A549 treated with RU486 at 1 μM for 4 hours (cell line): ENCODE measurements at places on chromosomes 12 and 14. TPM values are rescaled to one million over a fixed set of nuclear protein-coding genes. Genes with fewer than 3 reads are reported as not detected.

APOF gene
- total RNA-seq, result not detected in 5 replicates

C14orf180 gene
- not detected in 5 replicates for total RNA-seq

EMP1 gene
- total RNA-seq, result 88.1 to 104 TPM (median 93.2 TPM) in 5 replicates

CCND2 gene
- not detected in 5 replicates for total RNA-seq

BCL2L2 gene
- 18.6 to 22.7 TPM (median 21.0 TPM) in 5 replicates for total RNA-seq

C1S gene
- total RNA-seq, result 38.1 to 57.7 TPM (median 45.5 TPM) in 5 replicates

CISTR gene
- not detected in 5 replicates for total RNA-seq

OR6C4 gene
- not detected in 5 replicates for total RNA-seq

KRT79 gene
- total RNA-seq, result 0.21 TPM in 2 of 5 replicates, not detected in the others

SAV1 gene
- 18.1 to 28.5 TPM (median 25.8 TPM) in 5 replicates for total RNA-seq

BDKRB1 gene
- 0.45 to 1.3 TPM (median 0.87 TPM) in 5 replicates for total RNA-seq
